ENCODE measurements at places on chromosomes 16 and 17.

DNA sequence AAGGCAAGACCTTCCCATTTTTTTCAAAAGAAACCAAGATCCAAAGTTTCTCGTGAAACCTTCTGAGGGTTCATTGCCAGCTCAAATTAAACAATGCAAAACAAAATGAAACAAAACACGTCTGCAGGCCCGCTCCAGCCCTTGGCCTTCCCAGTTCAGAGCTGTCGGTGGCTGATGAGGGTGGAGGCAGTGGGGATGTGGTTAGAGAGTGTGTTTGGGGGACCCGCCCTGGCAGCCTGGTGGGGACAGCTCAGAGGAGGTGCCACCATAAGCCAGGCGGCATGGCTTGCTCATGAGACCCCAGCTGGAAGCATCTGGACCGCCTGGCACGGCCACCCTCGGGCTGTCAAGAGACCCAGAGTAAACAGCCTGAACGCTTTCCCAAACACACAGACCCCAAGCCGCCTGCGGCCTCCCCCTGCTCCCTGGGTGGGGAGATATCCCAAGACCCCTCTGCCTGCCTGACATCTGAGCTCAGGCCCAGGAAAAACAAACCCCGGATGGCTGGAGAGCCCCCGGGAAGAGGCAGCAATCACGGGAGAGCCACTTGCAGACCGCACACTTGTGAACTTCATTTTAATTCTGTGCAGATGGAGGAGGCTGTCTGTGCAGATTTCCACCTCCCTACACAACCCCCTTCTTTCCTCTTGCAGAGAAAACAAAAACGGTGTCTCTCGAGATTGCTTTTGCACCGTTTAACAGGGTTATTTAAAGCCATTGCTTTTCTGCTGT, 35.4 kb upstream of the LITAF start:
- DNase-seq, result no peak

DNA sequence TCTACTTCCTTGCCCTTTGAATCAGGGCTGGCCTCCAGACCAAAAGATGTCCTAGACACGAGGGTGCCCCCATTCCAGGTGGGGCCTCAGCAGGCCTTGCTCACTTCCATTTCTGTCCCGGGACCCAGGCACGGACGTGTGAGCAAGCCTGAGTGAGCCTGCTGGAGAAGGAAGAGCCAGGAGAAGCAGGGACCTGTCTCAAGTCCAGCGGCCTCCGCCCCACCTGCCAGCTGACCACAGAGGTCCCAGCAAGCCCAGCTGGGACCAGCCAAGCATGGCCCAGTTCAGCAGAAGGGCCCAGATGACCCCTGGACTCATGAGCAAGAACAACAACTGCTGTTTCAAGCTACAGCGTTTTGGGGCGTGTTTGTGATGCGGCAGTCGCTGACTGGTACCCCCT, 24.7 kb downstream of the RBFOX3 start:
- no peak for DNase-seq

- no peak for DNase-seq
Measured at GRCh38 chr17:81340607-81341515, 45.8 kb upstream of the SLC38A10 start.

DNA sequence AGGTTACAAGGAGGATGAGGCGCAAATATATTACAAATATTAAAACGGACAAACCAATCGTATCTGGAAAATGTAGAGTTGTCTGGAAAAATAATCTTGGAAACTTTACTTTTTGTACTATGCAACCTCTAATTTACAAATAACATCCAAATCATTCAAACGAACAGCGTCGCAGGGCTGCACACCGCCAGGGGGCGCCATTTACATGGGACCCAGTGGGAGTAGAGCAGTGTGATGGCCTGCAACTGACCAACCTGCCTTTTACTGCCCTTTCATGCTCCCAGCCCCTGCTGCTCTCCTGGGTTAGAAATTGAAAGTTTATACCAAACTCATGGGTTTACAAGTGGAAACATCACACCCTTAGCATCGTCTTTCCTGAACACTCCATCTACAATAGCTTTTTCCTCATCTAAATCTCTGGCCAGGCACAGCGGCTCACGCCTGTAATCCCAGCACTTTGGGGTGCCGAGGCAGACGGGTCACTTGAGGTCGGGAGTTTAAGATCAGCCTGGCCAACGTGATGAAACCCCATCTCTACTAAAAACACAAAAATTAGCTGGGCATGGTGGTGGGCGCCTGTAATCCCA, 10.0 kb downstream of the PITPNC1 start:
- DNase-seq, result no peak

DNA sequence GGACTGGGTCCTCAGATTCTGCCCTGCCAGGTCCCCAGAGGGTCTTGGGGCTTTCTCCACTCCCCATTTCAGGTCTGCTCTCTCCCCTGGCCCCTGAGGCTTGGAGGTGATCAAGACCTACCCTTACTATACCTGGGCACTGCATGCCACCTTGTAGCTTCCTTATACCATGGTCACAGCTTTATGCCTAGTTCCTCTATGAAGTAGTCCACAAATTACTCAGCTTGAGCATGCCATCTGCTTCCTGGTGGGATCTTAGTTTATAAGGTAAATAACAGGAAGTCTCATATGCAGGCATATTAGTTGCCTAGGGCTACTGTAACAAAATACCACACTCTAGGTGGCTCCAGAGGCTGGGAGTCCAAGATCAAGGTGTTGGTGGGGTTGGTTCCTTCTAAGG, 11.0 kb upstream of the PMFBP1 start:
- DNase-seq, result no peak

GRCh38 chr16:68359398-68360191, 48.8 kb downstream of the PRMT7 start:
- no peak for DNase-seq

GRCh38 chr16:53085931-53086421, 31.2 kb downstream of the CHD9 start:
- no peak for DNase-seq

- DNase-seq, result no peak
Measured at GRCh38 chr17:66538776-66539175, 236.4 kb downstream of the PRKCA start.

GRCh38 chr16:27676839-27677238, 126.9 kb downstream of the KATNIP start:
- DNase-seq, result no peak

DNA sequence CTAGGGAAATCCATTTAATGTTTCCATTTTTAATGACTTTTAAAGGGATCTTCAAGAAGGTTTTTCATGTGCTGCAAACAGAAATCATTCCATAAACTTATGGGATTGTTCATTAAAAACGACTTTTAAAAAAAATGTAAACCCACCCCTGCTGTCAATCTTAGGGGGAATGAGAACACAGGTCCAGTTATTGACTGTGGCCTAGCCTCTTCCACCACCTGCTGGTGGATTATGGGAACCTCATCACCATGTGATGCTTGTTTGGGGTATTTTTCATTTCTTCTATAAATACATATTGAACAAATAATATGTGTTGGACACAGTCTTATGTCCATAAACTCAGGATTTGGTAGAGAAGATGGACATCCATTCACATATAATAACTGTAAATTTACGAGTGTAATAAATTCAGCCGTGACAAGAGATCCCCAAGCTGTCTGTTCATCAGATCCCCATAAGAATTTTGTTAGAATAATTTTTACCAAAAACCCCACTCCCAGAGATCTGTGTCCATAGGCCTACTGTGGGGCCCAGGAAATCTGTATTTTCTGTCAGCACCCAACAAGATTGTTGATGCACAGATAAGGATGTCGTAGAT, 42.0 kb upstream of the TMC5 start:
- no peak for DNase-seq

DNA sequence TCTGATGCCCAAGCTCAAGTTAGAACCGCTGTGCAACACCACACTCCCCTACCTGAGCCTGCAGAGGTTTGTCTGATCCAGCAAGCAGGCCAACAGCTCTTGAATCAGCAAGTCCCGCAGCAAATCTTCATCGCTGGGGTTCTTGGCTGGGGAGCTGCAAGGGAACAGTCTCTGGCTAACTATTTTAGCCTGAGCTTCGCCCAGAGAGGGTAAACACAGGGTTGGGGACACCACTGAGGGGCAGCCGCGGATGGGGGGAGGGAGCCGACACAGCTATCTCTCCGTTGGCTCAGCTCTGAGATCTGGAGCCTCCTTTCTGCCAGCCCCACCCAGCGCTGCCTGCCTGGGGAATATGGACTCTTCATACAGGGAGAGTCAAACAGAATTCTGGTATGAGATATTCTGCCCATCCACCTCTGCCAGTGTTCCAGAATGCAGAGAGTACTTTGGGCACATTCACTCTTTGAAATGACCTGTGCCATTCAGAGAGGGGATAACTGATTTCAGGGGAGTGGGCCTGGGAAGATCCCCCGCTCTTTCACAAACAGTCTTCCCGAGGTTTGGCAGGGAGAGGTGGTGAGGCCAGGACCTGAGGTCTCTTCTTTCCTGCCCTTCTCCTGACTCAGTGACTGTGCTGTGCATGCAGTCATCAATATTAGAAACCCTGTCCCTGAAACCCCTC, 7.4 kb downstream of the GIP start:
- no peak for DNase-seq

DNA sequence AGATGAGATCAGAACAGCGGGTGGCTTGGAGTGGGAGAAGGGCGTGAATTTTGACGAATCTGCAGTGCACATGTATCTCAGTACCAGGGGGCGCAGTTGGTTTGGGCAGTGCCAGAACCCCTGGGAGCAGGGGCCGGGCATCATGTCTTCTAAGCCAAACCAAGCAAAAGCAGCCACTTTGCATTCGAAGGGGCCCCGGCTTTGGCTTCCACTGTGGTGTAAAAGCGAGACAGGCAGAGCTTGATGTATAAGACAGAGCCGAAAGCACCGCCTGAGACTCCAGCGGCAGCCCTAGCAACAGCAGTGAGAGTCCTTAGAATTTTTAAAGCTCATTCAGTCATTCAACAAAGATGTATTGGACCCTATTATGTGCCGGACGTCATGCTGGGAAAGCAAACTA, 3.8 kb upstream of the XYLT1 start:
- DNase-seq, result no peak
